ENCODE measurements at places on chromosomes 16 and 17.

DNA sequence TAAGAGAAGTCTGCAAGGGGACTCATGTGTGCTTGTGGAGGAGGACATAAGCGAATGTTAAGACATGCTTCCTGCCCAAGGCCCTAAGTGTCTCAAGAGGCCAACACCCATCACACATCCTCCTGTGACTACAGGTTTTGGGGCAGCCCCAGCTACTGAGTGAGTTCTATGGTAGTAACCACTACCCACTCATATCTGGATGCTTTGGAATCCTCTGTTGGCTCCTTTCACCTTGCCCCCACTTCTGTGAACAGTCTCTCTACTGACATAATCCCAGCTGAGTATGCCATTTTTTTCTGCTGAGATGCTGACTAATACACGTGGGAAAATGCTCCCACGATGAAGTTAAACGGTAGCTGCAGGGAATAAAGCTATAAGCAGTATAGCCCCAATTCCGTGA lies 153.5 kb downstream of the VPS53 start:
- DNase-seq: no peak

DNA sequence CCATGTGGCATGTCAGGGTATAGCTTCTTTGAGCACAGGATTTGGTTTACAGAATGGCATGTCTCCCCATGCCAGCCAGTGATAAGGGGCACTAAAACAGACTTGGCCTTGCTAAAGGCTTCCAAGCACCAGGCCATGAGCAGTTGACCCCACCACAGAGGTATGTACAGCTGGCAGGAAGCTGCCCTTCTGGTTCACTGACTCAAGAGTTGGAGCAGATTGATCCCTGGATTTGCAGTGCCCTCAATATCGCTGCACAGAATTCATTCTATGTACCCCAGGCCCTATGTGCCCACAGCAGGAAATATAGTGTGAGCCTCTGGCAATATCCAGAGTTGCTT lies 24.3 kb downstream of the HLF start:
- no peak for DNase-seq

GRCh38 chr16:68377667-68378393 lies 67.0 kb downstream of the PRMT7 start:
- DNase-seq: no peak

GRCh38 chr16:6725634-6726331 lies 606.9 kb upstream of the RBFOX1 start:
- no peak for DNase-seq

GRCh38 chr16:17327664-17328335 lies 143.0 kb downstream of the XYLT1 start:
- DNase-seq: no peak

- DNase-seq: no peak
These were observed 8.7 kb downstream of the ZDHHC7 start for GRCh38 chr16:85002608-85003007.

DNA sequence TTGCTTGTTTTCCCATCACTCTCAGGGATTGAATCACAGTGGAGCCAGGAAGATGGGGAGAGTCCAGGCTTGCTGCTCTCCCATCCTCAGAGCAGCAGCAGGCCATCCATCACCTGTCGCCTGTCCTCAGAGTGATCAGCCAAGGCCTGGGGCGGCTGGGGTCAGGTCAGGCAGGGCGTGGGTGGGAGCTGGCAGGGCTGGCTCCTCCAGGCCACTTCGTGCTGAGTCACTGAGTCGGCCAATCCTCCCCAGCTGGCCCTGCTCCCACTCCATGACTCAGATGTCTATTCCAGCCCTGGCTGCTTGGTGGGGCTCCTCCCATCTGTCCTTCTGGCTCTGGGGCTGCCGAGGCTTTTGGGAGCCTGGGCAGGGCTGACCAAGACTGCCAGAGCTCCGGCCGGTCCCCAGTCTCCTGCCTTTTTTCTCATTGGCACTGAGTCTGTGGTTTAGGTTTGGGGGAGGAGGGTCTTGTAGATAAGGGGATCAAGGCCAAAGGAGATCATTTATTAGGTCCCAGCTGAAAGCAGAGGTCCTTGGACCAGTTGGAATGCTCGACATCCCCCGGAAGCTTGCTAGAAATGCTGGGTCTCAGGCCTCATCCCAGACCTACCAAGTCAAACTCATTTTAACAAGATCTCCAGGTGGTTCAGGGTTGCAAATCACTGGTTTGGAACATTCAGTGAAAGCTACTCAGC lies 72.7 kb downstream of the ABCC1 start:
- DNase-seq: no peak

- no peak for DNase-seq
These were observed 195.2 kb downstream of the SNX29 start for GRCh38 chr16:12171706-12172105.

DNA sequence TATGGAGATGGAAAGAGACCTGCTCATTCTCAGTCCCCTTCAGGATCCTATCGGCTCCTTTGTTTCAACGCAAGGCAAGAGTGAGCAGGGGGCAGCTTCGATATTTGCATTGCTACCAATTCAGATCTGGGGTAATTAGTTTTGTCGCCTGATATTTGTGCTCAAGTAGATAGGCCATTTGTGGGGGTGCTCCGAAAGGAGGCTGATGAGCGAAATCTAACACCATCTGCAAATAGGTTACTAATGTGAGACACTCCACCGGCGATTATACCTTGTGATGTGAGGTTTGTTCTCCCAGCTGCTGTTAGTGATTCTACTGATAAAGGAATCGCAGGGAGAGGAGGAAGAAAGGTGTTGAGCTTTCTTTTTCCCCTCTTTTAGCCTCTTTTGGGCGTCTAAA lies 31.5 kb downstream of the WSCD1 start:
- no peak for DNase-seq

DNA sequence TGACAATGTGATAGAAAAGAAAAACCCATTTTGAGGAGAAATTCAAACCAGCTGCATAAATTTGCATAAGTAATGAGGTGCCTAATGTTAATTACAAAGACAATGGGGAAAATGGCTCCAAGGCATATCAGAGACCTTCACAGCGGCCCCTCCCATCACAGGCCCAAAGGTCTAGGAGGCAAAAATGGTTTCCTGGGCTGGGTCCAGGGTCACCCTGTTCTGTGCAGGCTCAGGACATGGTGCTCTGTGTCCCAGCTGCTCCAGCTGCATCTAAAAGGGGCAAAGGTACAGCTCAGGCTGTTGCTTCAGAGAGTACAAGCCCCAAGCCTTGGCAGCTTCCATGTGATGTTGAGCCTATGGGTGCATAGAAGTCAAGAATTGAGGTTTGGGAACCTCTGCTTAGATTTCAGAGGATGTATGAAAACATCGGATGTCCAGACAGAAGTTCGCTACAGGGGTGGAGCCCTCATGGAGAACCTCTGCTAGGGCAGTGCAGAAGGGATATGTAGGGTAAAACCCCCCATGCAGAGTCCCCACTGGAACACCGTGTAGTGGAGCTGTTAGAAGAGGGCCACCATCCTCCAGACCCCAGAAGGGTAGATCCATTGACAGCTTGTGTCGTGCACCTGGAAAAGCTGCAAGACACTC lies 40.6 kb downstream of the IKZF3 start:
- no peak for DNase-seq

DNA sequence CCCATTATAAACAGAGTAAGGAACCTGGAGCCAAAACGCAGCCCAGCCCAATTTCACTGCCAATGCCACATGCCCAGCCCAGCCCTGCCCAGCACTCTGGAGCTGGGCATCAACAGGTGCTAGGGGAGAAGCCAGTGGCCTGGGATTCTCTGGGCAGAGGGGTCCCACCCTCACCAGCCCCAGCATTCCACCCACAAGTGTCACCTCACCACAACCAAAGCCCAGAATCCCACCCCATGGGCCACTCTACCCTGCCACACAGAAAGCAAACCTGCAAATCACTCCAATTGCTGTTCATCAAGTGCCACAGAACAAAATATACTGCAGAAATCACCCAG lies 102.5 kb upstream of the CDH5 start:
- DNase-seq: no peak

DNA sequence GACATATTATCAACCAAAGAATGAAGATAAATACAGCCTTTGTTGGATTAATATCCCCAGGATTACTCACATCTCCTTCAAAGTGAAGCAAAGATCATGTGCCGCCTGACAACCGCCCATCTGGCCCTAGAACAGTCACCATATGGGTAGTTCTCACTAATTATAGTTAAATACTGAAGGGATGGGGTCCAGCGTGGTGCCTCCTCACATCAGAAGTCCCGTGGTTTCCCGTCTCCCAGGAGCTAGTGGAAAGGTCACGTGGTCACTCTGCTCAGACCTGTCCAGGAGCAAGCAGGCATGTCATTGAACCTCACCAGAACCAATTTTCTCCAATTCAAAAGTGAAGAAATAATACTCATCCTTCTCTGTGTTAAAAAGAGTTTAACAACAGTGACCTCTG lies 434.5 kb downstream of the SHISA9 start:
- no peak for DNase-seq

DNA sequence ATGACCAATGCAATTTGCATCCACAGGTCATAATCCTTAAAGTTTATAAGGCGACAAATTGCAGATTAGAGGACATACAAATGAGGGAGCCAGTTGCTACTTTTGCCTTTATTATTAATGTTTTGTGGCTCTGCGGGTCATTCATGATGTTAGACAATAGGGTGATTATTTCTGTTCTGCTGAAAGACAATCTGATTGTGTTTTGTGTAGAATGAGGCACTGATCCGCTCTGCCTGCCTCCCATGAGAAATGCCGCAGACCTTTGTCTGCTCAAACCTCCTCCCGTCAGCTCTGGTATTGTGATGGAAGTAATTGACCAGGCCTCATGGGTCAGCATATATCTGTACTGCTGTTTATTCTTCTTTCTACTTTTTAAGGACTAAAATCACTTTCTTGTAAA lies 224.9 kb downstream of the PRKCA start:
- no peak for DNase-seq

DNA sequence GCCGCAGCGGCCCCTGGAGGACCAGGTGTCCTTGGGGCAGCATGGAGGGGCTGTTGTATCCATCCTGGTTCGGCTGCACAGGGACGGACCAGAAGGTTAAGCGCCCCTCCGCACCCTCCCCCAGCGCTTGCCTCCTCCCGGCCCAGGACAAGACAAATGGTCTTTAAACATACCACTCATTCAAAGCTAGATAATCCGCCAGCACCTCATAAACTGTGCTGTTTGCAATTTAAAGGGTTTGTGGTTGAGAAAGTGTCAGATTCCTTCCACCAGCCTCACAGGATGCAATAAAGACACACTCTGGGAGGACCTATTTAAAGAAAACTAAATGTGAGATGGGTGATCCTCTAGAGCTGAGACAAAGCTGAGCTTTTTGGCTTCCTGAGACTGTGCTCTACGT lies 426.2 kb upstream of the EEF2KMT start:
- DNase-seq: no peak

DNA sequence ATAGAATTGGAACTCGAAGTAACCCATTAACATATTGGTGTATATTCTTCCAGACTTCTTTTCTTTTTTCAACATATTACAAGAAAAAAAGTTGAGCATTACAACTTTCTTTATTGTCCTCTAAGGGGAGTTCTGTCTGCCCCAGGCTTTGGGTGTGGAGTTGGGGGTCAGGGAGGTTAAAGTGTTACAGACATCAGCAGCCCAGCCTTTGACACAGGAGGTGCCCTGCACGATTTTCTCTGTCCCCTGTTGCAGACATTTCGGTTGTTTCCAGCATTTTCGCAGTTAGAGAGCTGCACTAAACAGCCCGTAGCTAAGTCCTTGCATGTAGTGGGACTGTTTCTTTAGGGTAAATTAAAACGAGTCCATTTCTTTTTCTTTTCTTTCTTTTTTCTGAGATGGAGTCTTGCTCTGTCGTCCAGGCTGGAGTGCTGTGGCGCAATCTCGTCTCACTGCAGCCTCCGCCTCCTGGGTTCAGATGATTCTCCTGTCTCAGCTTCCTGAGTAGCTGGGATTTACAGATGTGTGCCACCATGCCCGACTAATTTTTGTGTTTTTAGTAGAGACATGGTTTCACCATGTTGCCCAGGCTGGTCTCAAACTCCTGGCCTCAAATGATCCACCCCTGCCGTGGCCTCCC lies 13.4 kb upstream of the ADCY7 start:
- no peak for DNase-seq

DNA sequence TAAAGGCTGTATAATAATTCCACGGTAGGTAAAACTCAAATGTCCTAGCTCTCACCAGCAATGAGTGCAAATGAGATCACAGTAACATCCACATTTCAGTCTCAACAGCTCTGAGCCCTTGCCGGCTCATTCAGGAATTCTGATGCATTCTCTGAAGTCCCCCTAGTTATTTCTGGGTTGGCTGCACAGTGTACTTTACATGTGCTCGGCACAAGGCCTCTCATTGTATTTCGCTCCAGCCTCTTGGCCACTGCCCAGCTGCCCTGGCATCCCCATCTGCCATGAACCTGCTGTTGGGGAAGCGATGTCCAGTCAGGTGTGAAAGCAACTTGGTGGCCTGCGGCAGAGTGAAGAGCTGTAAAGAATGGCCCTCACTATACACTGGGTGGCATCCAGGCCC lies 14.3 kb downstream of the PRCD start:
- no peak for DNase-seq

DNA sequence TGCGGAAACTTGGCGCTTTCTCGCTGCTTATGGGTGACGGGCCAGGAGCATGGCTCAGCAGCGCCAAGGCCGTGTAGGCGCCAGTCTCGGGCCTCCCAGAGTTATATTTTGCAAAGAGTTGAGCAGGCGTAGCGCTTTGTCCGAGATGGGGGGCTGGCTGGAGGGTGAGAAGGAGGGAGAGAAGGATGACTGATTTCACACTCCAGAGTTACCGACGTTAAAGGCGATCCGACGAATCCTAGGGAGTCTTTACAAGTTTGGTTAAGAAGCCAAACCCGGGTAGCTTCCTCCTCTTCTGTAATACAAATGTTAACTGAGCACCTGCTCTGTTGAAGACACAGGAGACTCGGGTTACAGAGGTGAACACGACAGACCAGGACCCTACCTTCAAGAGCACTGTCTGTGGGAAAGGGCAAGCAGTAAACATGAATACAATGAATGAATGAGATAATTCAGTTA lies 782 bp downstream of the POLR2A start:
- DNase-seq: no peak

DNA sequence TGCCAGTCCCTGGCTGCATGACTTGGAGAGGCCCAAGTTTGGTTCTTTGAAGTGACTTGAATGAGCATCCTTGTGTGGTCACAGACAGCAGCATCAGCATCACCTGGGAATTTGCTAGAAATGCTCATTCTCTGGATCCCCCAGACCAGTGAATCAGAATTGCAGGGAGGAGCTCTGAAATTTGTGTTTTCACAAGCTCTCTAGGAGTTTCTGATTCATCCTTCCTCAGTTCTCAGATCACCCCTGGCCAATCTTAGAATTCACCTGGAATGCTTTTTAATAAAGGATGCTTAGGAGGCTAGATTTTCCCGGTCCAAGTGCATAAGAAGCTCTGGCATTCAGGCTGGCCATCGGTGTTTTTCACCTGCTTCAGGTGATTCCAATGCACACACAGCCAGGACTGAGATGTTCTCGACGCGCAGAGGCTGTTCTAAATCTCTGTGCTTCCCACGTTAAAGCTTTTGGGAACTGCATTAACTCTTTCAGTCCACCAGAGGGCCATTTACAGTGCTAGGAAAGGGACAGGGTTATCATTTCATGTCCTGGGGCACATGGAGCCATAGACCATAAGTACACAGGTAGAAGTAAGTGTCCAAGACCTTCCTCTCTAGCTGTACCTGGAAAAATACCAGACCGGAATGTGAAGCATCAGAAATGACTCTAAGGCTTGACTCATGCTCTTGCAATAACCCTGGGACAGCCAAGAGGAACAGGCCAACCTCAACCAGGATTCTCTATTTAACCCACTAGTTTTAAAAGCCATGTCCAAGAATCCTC lies 85.7 kb upstream of the XYLT1 start:
- no peak for DNase-seq

GRCh38 chr17:8798846-8799569 lies at the start of gene MFSD6L:
Gene MFSD6L (minus strand): TSS chr17:8799365. CDS start chr17:8799120, 245 bp downstream.
- DNase-seq: no peak

Data from NCI-H187 (cell line).